GM23338 (cell line): ENCODE measurements at places on chromosomes 4 and X. TPM values are rescaled to one million over a fixed set of nuclear protein-coding genes. Genes with fewer than 3 reads are reported as not detected.

CNGA1 gene
- 2.0 and 3.3 TPM in 2 replicates for total RNA-seq

GPR173 gene
- total RNA-seq = 7.7 TPM in 2 replicates

- H3K4me1 ChIP-seq = peaks cover 5% of the 10 kb centered on the region; the same call in 1 of the 2 replicates
- peak overlapping the region; percentile 46 for H3K4me3 ChIP-seq
- peaks cover 17% of the 10 kb centered on the region for H3K27me3 ChIP-seq
- peak; percentile 16 for DNase-seq
These were observed 583 bp downstream of the GABRE start for GRCh38 chrX:151973851-151974335.

SSX4B gene
- total RNA-seq = 0.19 TPM in 1 of 2 replicates, not detected in the other

DNA sequence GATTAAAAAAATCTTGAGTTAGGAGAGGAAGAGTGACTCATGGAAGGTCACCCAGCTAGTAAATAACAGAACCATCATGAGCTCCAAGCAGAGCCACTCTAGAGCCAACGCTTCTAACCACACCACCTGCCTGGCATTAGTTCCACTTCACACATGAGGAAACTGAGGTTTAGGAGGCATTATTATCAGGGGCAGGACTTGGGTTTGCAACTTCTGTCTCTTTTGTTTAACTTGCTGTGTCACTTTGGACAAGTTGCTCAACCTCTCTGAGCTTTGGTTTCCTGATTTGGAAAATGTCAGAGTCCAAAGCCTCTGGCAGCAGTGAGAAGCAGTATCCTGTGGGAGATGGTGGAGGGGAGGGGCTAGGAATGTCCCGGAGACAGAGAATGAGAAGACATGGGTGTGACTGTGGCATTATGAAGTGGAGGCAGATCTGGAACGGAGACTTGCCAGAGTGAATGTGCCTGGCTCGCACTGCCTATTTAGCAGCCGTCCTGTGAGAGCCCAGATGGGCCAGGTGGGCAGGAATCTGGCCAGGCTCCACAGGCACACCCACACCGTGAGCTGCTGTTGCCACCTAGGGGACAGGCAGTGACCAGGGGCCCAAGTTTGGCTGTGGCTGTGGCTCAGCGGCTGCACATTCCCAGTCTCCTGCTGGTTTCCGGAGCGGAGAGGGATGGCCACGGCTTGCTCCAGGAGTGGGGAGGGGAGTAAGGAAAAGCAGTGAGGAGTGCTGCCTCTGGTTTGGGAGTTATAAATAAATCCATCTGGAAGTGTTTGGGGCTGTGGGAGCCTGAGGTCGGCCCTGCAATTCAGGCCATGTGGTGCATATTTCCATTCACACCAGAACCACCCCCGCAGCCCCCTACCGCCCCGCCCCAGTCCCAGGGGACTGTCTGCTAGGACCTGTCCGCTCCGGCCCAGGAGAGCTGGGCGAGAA is 93.4 kb downstream of the NHSL2 start:
- H3K4me3 ChIP-seq = peak overlapping the region; percentile 20; the same call in 1 of the 2 replicates
- H3K36me3 ChIP-seq = no peaks in the 10 kb centered on the region
- DNase-seq = peak; percentile 77

- no peak overlapping the region for H3K27ac ChIP-seq
- H3K4me1 ChIP-seq = no peaks in the 10 kb centered on the region
- DNase-seq = peak; percentile 93
- no peaks in the 10 kb centered on the region for H3K36me3 ChIP-seq
- no peaks in the 10 kb centered on the region for H3K27me3 ChIP-seq
- H3K4me3 ChIP-seq = no peak overlapping the region
These were observed 53.5 kb upstream of the SMIM31 start for GRCh38 chr4:164700471-164700870.

MAGEA4 gene
- 1.9 and 2.8 TPM in 2 replicates for total RNA-seq
